ENCODE measurements at places on chromosomes 5 and 9. TPM values are rescaled to one million over a fixed set of nuclear protein-coding genes. Genes with fewer than 3 reads are reported as not detected.

DNA sequence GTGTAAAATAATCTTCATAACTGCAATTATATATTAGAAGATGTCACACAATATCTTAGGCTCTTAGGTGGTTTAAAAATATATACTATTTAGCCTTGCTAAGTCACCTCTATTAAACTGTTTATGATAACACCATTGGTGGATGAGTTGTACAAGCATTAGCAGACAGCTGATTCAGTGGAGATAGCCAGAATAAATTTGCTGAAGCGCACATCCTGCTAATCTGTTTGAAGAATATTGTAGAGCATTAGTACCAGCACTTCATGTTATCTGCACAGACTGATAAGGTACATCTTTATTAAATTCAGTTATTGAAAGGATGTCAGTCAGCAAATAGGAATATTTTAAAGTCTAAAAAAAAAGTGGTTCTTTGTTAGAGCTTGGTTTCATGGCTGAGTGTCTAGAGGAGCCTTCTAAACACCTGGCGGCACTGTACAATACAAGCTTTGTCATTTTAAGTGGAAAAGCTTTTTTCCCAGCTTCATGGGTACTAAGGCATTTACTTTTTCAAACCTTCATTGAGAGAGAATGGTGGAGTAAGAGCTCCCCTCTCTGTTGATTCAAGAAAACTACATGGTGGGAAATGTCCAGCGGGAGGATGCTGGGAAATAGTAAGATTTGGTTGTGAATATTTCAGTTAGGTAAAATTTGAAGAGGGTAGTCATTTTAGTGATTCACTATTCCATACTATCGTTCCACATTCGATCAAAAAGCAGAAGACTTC is 275.1 kb downstream of the SLF1 start:
- H3K4me3 ChIP-seq, result no peak overlapping the region
- DNase-seq, result no peak
- peaks cover 5% of the 10 kb centered on the region for H3K4me1 ChIP-seq
- H3K27ac ChIP-seq, result no peak overlapping the region

GRCh38 chr9:134778841-134779411 is 101.7 kb upstream of the FCN2 start:
- no peaks in the 10 kb centered on the region for H3K36me3 ChIP-seq
- H3K27me3 ChIP-seq, result peaks cover 12% of the 10 kb centered on the region
- peaks cover 13% of the 10 kb centered on the region for H3K4me1 ChIP-seq
- no peak for DNase-seq

DNA sequence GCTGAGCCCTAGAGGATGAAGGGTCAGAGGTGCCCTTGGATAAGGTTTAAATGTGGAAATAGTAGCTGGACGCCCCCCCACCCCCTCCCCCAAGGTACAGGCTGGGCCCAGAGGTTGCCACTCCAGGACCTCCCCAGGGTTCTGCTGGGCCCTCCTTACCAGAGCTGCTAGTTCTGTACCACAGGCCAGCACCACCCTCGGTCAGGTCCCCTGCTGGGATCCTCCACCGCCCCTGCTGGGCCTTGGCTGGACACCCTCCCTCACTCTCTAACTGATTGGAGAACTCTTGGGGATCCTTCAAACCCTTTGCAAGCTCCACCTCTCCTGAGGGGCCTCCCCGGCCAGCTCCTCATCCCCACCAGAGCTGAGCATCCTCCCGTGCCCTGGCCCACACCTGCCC is 34.9 kb downstream of the PTGES start:
- peaks cover 13% of the 10 kb centered on the region for H3K4me1 ChIP-seq
- no peak for DNase-seq
- no peak overlapping the region for H3K27ac ChIP-seq

- no peak overlapping the region for H3K27ac ChIP-seq
- H3K36me3 ChIP-seq, result no peaks in the 10 kb centered on the region
- H3K4me1 ChIP-seq, result no peaks in the 10 kb centered on the region
Measured at GRCh38 chr5:62661126-62661525, 82.5 kb downstream of the LRRC70 start.

DNA sequence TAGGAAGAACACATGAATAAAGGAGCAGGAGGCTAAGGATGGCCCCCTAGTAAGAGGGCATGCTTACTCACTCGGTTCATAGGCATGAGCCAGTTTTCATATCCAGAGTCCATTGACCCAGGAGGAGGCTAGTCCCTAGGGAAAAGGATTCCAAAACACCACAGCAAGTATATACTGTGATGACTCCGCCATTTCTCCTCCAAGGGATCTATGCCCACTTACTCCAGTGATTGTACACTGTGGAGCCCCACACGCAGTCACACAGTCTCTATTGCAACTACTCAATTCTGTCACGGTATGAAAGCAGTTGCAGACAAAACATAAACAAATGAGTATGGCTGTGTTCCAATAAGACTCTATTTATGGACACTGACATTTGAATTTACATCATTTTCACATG is 117.7 kb upstream of the ALDH1B1 start:
- H3K4me1 ChIP-seq, result peaks cover 4% of the 10 kb centered on the region
- no peaks in the 10 kb centered on the region for H3K36me3 ChIP-seq
- DNase-seq, result no peak
- no peak overlapping the region for H3K27ac ChIP-seq

GRCh38 chr9:70120834-70121510 is 77.3 kb downstream of the MAMDC2 start:
- no peak for DNase-seq
- no peaks in the 10 kb centered on the region for H3K4me1 ChIP-seq
- no peaks in the 10 kb centered on the region for H3K36me3 ChIP-seq

DNA sequence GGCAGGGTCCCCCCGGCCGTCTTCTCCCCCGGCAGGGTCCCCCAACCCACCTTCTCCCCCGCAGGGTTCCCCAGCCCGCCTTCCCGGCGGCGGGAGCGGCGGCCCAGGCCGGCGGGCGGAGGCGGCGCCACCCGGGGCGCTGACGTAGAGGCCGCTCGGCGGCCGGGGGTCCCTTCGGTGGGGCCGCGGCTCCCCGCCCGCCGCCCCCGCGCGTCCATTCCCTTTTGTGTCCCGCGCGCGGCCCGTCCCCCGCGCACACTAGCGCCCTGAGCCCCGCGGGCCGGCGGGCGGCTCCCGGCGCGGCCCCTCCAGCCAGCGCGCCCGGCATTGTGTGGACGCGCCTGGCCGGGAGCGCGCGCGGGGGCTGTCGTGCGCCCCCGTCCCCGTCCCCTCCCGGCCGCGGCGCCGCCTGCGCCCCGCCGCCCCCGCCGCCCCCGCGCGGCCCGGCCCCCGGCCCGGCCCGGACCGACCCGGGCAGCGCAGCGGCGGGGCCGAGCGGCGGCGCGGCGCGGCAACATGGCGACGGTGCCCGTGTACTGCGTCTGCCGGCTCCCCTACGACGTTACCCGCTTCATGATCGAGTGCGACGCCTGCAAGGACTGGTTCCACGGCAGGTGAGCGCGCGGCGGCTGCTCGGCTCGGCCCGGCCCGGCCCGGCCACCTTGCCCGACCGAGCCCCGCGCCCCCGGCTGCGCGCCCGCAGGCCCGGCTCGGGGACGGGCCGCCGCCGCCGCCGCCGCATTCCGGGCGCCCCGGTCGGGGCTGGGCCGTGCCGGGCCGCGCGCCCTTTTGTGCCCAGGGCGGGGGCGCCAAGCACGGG is at the start of gene PHF2:
Gene PHF2, plus strand, starts transcription at position 327 of the 820 bp plus-strand sequence. Its CDS starts 190 bp downstream, at position 517.
- no peak for DNase-seq
- peaks cover 39% of the 10 kb centered on the region for H3K4me1 ChIP-seq
- peaks cover 4% of the 10 kb centered on the region for H3K36me3 ChIP-seq
- H3K4me3 ChIP-seq, result peak within 1 kb of the TSS; percentile 95
- H3K27me3 ChIP-seq, result no peaks in the 10 kb centered on the region
- H3K27ac ChIP-seq, result peak within 1 kb of the TSS; percentile 92

GRCh38 chr9:77933019-77933418 is 98.6 kb downstream of the GNAQ start:
- H3K36me3 ChIP-seq, result peaks cover 9% of the 10 kb centered on the region
- no peaks in the 10 kb centered on the region for H3K27me3 ChIP-seq
- DNase-seq, result no peak
- peaks cover 18% of the 10 kb centered on the region for H3K4me1 ChIP-seq
- peak overlapping the region; percentile 48 for H3K27ac ChIP-seq

Gene ARSK
- total RNA-seq, result 9.1 TPM

GRCh38 chr5:108409786-108410185 is 27.9 kb upstream of the FBXL17 start:
- H3K36me3 ChIP-seq, result no peaks in the 10 kb centered on the region
- peaks cover 6% of the 10 kb centered on the region for H3K4me1 ChIP-seq
- no peaks in the 10 kb centered on the region for H3K27me3 ChIP-seq
- DNase-seq, result no peak

DNA sequence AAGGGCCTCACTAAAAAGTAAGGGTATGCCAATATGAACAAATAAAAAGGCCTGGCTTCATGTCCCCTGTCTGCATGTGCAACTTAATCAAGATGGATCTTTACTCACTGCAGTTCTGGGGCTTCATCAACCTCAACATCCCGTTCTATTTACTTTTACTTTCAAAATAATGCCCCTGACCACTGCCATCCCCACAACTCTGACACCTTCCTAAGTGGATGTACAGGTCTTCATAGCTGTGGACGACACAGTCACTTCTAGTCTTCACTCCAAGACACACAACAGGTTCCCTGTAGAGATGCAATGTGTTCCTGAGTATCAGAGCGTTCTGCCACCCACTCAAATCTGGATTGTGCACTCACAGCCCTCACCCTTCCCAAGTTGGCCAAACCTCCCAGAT is 136.1 kb downstream of the ENC1 start:
- H3K4me1 ChIP-seq, result peaks cover 55% of the 10 kb centered on the region
- no peaks in the 10 kb centered on the region for H3K36me3 ChIP-seq
- H3K4me3 ChIP-seq, result no peak overlapping the region
- H3K27ac ChIP-seq, result peak overlapping the region; percentile 14
- DNase-seq, result no peak
- no peaks in the 10 kb centered on the region for H3K27me3 ChIP-seq

Gene HABP4
- 19.4 TPM for total RNA-seq

GRCh38 chr5:143562935-143563334 is 159.4 kb upstream of the NR3C1 start:
- H3K27me3 ChIP-seq, result no peaks in the 10 kb centered on the region
- no peak overlapping the region for H3K4me3 ChIP-seq
- no peak for DNase-seq

DNA sequence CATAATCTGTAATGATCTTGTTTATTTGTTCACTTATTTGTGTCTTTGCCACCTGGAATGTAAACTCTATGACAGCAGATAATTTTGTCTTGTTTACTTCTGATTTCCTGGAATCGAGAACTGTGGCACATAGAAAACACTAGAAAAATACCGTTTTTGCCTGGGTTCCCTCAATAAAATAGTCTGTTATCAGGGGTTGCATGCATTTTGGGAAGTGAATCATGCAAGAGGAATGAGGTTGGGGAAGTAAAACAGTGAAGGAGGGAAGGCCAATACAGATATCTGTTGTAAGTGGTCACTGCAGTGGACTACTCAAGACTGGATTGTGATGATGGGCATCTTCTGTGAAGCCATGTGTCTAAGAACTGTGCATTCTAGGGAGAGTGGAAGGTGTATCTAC is 45.2 kb upstream of the IL6ST start:
- H3K27ac ChIP-seq, result no peak overlapping the region
- H3K36me3 ChIP-seq, result no peaks in the 10 kb centered on the region
- no peak for DNase-seq
- no peak overlapping the region for H3K4me3 ChIP-seq

GRCh38 chr9:83629433-83630104 is 6.6 kb downstream of the IDNK start:
- H3K4me3 ChIP-seq, result no peak overlapping the region
- peaks cover 7% of the 10 kb centered on the region for H3K36me3 ChIP-seq
- H3K27me3 ChIP-seq, result no peaks in the 10 kb centered on the region
- peak overlapping the region; percentile 29 for H3K27ac ChIP-seq
- peaks cover 14% of the 10 kb centered on the region for H3K4me1 ChIP-seq
- DNase-seq, result no peak

Gene COL15A1
- 0.68 TPM for total RNA-seq

- H3K36me3 ChIP-seq, result peaks cover 9% of the 10 kb centered on the region
- H3K4me3 ChIP-seq, result no peak overlapping the region
- no peak overlapping the region for H3K27ac ChIP-seq
- no peaks in the 10 kb centered on the region for H3K27me3 ChIP-seq
Measured at GRCh38 chr5:139091439-139092156, 106.6 kb downstream of the SIL1 start.

DNA sequence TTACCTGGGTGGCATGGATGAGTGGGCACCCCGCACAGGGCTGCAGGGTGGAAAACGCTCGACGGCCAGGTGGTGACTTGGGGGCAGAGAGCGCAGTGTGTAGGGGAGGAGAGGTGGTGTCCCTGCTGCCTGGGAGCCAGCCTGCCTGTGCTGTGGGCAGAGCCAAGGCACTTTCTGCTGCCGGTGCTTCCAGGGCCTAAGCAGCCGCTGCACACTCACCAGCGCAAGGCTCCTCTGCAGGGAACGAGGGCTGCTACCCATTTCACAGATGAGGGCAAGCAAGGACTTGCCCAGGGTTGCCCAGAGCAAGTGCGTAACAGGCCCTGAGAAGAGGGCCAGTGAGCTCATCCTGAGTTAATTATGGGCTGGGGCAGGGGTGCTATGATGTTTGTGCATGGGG is 62.5 kb downstream of the CRB2 start:
- H3K27me3 ChIP-seq, result no peaks in the 10 kb centered on the region
- DNase-seq, result no peak
- H3K4me3 ChIP-seq, result no peak overlapping the region
- no peak overlapping the region for H3K27ac ChIP-seq

- H3K4me3 ChIP-seq, result no peak overlapping the region
- no peaks in the 10 kb centered on the region for H3K27me3 ChIP-seq
- H3K27ac ChIP-seq, result no peak overlapping the region
- no peak for DNase-seq
Measured at GRCh38 chr5:127820910-127821553, 117.8 kb downstream of the CCDC192 start.

Gene PIP5K1B
- total RNA-seq, result 9.8 TPM

DNA sequence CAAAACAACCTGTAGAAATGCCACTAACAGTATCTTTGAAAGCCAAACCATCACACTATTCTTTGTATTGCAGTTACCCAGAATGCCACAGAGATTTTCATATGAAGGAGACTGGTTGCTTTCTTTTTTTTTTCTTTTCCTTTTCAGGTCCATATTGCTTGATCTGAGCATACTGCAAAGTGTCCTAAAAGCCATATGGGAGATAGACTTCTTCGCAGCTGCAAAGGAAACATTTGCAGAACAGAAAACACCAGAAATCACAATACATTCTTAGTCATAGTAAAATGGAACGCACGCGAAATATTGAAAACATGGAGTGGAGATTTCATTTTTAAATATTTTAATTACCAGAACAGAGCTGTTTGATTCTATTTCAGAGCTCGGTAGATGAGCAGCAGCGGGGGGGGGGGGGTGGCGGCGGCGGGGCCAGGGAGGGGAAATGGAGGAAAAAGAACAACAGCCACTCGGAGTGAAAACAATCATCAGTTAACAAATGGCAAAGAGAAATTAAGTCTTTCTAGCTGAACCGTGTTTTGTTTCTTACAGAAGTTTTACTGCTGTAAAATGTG is 284.1 kb downstream of the NFIB start:
- peak overlapping the region; percentile 67 for H3K4me3 ChIP-seq
- H3K36me3 ChIP-seq, result no peaks in the 10 kb centered on the region
- H3K4me1 ChIP-seq, result peaks cover 47% of the 10 kb centered on the region
- H3K27ac ChIP-seq, result peak overlapping the region; percentile 88
- no peak for DNase-seq

Gene GGTA1
- not detected for total RNA-seq

Gene INSL6
- total RNA-seq, result not detected
